ENCODE measurements at places on chromosomes 1 and 21.

DNA sequence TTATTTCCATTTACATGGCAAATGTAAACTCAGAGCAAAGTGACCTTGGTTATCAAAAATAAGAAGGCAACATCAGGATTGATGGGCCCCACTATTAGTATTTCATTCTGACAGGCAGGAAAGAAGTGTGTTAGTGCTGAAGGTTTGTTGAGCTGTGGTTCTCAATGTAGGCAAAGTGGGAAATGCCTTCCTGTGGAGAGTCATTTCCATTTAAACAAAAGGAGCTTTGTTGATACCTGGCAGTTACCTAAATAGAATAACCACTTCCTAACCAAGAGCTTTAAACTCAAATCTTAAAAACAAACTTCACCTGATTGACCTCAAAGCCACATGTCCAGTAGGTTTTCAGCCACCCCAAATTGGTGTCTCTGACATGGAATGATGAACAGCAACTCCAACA is 579.9 kb upstream of the BEND5 start:
- DNase-seq = no peak

- peak; percentile 26 for DNase-seq
Measured at GRCh38 chr1:109396871-109397580, 692 bp downstream of the SORT1 start.

GRCh38 chr1:22694172-22694571 is 16.5 kb upstream of the EPHB2 start:
- DNase-seq = no peak

DNA sequence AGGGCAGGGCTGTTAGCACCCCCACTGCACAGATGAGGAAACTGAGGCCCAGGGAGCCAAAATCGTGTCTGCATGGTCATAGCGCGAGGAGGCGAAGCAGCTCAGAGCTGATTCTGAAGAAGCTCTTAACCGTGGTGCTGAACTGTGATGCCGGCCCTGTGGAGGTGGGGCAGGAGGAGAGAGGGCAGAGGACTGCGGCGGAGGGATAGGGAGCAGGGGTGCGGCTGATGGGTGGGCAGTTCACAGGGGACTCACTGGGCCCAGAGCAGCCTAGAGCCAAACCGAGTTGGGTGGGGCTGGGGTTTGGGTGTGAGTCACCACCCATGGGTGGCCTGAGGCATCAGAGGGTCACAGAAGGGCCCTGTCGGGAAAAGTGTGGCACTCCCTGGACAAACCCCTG is 74.7 kb downstream of the RAP1GAP start:
- no peak for DNase-seq

GRCh38 chr21:45523411-45524101 is 18.7 kb downstream of the SLC19A1 start:
- no peak for DNase-seq

DNA sequence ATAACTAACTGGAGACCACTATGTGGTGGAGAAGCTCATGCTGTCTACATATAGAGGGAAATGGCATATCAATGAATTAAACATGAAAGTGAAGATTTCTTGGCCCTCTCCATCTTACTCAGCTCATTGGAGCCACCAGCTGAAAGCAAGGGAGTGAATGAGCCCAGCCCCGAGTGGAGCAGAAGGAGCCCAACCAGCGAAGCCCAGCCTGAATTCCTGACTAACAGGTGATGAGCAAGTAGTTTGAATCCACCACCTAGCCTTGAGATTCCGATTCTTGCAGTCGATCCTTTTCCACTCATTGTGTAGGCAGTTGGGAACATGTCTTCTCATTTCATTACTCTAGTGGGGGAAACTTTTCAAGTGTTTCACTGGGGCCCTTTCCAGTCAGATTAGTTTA is 18.6 kb upstream of the ST6GALNAC3 start:
- DNase-seq = no peak

DNA sequence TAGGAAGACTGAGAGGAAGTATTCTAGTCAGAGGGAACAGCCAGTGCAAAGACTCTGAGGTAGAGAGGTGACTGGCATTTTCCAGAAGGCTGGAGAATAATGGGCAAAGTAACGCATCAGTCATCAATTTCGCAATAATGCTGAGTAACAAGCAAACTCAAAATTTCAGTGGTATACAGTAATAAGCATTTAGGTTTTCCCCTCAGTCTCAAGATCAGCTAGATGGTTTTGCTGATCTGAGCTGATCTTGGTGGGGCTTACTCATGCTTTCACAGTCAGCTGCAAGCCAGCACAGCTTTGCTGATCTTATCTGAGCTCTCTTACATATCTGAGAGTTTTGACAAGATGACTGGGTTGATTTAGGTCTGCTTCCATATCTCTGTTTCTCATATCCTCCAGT is 108.7 kb downstream of the TSEN15 start:
- DNase-seq = no peak

GRCh38 chr21:45868488-45868887 is 113.1 kb upstream of the COL6A1 start:
- no peak for DNase-seq
